Stimulated activated CD8-positive, alpha-beta memory T cell treated with anti-CD3 and anti-CD28 coated beads, Interleukin-7, amount 100 ng/mL, for 48 hours (primary cell): ENCODE measurements at places on chromosomes 7 and 10.

GRCh38 chr7:15829691-15830090 is 143.2 kb upstream of the MEOX2 start:
- no peak for DNase-seq

- no peak for DNase-seq
Observed at GRCh38 chr10:16698461-16698860, 118.8 kb downstream of the RSU1 start.

DNA sequence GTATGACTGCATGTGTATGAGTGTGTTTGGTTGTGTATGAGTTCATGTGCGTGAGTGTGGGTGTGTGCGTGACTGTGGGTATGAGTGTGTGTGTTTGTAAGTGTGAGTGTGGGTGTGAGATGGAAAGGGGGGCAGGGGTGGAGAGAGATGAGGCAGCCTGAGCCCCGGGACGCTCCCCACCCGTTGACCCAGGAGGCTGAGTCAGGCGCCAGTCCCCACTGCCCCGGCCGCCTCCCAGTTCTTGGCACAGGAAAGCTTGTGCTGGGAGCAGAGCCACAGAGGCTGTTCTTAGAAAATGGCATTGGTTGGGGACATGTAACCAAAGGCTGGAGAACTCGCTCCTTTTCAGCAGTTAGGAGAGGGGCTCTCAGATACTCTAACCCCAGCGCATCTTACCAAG is 27.8 kb upstream of the NUB1 start:
- DNase-seq = no peak

- no peak for DNase-seq
Observed at GRCh38 chr7:132190683-132191082, 385.6 kb downstream of the PLXNA4 start.

DNA sequence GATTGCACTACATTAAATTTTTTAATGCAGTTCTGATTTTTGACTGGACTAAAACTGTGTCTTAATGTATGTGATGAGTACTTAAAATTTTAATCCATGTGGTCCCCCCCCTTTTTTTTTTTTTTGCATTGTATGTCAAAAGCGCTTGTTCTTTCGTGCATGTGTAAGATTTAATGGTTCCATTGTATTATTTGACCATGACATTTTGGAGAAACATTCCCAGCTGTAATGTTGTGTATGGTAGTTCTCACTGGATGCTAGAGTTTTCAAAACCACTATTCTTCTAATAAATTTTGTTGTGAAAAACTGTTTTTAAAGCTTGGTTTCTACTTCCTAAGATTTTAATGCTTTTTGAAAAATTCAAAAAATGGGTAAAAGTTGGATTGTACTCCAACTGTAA is 132.0 kb downstream of the LCOR start:
- DNase-seq = no peak

- DNase-seq = no peak
Observed at GRCh38 chr7:81459485-81459884, 310.4 kb downstream of the HGF start.

DNA sequence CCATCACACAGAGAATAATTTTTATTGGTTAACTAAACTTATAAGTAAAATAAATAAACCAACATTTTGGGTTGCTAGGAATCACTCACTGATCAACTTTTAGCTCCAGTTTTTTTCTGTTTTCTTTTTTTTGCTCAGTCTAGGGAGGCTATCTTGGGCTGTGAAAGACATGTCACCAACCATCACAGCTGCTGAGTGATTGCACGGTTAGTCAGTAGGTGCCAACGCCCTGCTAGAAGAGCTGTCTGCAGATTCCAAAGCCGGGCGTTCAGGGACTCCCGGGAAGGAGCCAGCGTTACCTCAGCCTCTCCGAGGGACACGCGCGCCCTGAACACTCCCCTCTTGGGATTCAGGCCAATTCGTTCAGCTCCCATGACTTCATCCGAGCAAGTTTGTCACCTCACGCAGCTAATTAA is 604 bp upstream of the STAM start:
- no peak for DNase-seq

GRCh38 chr10:78450807-78451485 is 417.3 kb downstream of the RPS24 start:
- no peak for DNase-seq

GRCh38 chr10:27744802-27745731 is 552 bp downstream of the MKX start:
- DNase-seq = no peak

GRCh38 chr7:155979566-155979965 is 167.3 kb upstream of the SHH start:
- no peak for DNase-seq

GRCh38 chr7:105600720-105601550 is 19.6 kb upstream of the EFCAB10 start:
- no peak for DNase-seq

GRCh38 chr10:73992899-73993788 is 4.8 kb upstream of the VCL start:
- no peak for DNase-seq
